ENCODE measurements at places on chromosomes 7 and 10. TPM values are rescaled to one million over a fixed set of nuclear protein-coding genes. Genes with fewer than 3 reads are reported as not detected.

Gene PLCE1
- 7.8 TPM for total RNA-seq

- no peak overlapping the region for H3K27ac ChIP-seq
- H3K4me1 ChIP-seq: no peaks in the 10 kb centered on the region
- no peak overlapping the region for H3K4me3 ChIP-seq
These were observed 680.6 kb upstream of the MBL2 start for GRCh38 chr10:53453196-53453595.

Gene TWIST1
- total RNA-seq: 121 TPM

DNA sequence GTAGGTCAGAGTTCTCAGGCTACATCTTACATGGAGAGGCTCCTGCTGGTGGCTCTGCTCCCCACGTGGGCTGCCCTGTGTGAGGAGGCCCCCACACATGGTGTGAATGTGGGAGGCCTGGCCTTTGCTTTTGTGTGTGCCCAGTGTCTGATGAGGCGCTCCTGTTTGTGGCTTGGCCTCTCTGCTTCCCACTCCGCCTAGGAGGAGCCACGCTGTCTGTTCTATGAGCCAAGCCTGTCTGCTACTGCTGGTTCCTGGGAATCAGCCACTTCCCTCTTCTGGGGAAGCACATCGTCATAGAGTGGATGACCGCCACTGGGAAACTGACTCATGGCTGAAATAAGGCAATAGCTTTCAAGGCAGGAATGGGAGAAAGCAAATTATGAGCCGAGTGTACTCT lies 87.1 kb downstream of the CYP26A1 start:
- peaks cover 30% of the 10 kb centered on the region for H3K27me3 ChIP-seq
- no peak for DNase-seq
- H3K36me3 ChIP-seq: no peaks in the 10 kb centered on the region
- no peak overlapping the region for H3K27ac ChIP-seq
- H3K4me3 ChIP-seq: no peak overlapping the region
- no peaks in the 10 kb centered on the region for H3K4me1 ChIP-seq

GRCh38 chr7:111763221-111763801 lies 201.0 kb upstream of the IMMP2L start:
- no peaks in the 10 kb centered on the region for H3K27me3 ChIP-seq
- H3K36me3 ChIP-seq: peaks cover 15% of the 10 kb centered on the region
- H3K27ac ChIP-seq: no peak overlapping the region
- H3K4me1 ChIP-seq: no peaks in the 10 kb centered on the region
- no peak overlapping the region for H3K4me3 ChIP-seq

- peaks cover 3% of the 10 kb centered on the region for H3K36me3 ChIP-seq
- no peaks in the 10 kb centered on the region for H3K4me1 ChIP-seq
- no peak for DNase-seq
- H3K4me3 ChIP-seq: no peak overlapping the region
- no peaks in the 10 kb centered on the region for H3K27me3 ChIP-seq
- H3K27ac ChIP-seq: no peak overlapping the region
These were observed 105.7 kb downstream of the PHTF2 start for GRCh38 chr7:77904252-77904651.

GRCh38 chr10:69467928-69468750 lies 16.9 kb downstream of the TSPAN15 start:
- H3K4me1 ChIP-seq: peaks cover 8% of the 10 kb centered on the region
- peak overlapping the region; percentile 2 for H3K4me3 ChIP-seq
- H3K36me3 ChIP-seq: no peaks in the 10 kb centered on the region
- DNase-seq: no peak

DNA sequence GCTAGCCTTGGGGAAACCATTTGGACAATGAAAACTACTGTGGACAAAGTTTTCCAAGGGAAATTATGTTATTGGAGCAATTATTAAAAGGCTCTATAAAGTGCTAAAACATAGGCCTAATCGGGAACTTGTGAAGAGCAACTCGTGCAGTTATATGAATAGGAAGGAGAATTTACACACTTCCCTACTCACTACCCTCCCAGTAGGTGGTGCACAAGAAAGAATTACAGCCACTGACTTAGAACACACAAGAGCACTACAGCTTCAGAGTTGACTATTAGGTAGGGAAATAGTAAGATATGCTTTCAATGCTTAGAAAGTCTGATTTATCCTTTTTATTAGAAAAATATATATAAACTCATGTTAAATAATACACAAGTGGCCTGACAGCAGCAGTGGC lies 47.2 kb downstream of the GSAP start:
- H3K4me3 ChIP-seq: no peak overlapping the region
- no peak for DNase-seq
- H3K4me1 ChIP-seq: no peaks in the 10 kb centered on the region
- H3K27ac ChIP-seq: no peak overlapping the region
- H3K36me3 ChIP-seq: no peaks in the 10 kb centered on the region

- H3K27ac ChIP-seq: no peak overlapping the region
- H3K27me3 ChIP-seq: peaks cover 12% of the 10 kb centered on the region
- no peaks in the 10 kb centered on the region for H3K36me3 ChIP-seq
- H3K4me1 ChIP-seq: peaks cover 6% of the 10 kb centered on the region
- no peak for DNase-seq
These were observed 633.0 kb upstream of the MKI67 start for GRCh38 chr10:128759174-128759573.

Data from type B pancreatic cell (in vitro differentiated cells).